ENCODE measurements at places on chromosomes 7 and 10.
A peak's percentile ranks its signal among the peaks of the same experiment; 100 is the strongest.

GRCh38 chr10:91043173-91043910 lies 122.5 kb upstream of the ANKRD1 start:
- no peak for DNase-seq

DNA sequence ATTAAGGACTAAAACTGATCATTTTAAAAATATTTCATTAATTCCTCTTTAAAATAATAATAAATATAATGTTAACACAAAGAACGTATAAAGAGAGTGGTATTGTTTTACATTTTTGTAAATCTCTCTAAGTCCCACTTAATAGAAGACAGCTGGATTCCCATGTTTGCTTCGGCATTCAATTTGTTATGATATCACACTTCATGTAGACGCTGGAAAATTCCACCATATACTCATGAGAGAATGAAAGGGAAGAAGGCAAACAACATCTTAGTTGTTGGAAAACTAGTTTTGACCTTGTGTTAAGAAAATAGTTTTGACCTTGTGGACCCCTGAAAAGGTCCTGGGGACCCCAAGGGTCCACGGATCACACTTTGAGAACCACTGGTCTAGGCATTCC lies 85.3 kb upstream of the MGMT start:
- DNase-seq = no peak

DNA sequence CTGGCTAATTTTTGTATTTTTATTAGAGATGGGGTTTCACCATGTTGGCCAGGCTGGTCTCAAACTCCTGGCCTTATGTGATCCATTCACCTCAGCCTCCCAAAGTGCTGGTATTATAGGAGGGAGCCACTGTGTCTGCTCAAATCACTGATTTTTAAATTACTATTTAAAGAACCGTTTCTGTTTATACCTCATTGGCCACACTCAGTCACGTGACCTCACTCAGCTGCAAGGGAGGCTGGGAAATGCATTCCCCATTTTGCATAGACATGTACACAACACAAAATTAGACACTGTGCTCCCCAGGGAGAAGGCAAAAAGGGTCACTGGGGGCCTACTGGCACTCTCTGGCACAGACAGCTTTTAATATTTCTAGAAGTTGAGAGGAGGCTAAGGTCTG lies 13.6 kb upstream of the CALU start:
- DNase-seq = no peak

DNA sequence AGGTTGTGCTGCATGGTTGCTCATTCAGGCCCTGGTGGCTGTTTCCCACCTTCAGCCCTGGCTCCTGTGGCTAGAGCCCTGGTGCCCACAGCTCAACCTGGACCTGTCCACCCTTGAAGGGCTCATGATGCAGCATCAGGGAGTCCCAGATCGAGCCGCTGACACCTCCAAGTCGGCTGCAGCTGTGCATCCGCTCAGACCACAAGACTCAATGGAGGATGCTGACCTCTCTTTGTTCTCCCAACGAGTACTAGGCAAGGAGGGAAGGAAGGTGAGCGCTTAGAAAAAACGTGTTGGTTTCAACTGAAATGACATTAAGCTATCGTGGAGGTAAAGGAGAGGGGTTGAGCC lies 9.5 kb upstream of the C10orf95 start:
- DNase-seq = no peak

GRCh38 chr7:24432677-24433076 lies 140.6 kb upstream of the PALS2 start:
- DNase-seq = no peak

GRCh38 chr7:2317556-2318293 lies 3.5 kb upstream of the SNX8 start:
- DNase-seq = no peak

DNA sequence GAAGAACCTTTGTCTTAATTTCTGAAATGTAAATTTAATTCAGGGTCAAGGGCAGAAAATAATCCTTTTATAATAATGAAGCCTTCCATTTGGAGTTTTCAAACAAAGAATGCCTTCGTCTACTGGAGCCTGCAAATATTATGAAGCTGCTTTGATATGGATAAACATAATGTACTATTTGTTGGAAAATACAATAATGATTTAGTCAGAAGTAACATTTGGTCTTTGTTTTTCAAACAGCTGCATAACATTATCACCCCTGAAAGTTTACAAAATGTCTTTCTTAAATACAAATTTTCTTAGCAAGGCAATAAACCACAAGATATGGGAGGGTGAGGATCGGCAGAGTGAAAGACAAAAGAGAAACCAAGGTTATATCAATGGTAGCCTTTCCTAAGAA lies 41.5 kb downstream of the TMEM26 start:
- DNase-seq = no peak

- DNase-seq = no peak
Observed at GRCh38 chr10:22341190-22341925, 3.9 kb upstream of the SPAG6 start.

GRCh38 chr10:114925587-114926586 lies 12.1 kb upstream of the TRUB1 start:
- DNase-seq = no peak

DNA sequence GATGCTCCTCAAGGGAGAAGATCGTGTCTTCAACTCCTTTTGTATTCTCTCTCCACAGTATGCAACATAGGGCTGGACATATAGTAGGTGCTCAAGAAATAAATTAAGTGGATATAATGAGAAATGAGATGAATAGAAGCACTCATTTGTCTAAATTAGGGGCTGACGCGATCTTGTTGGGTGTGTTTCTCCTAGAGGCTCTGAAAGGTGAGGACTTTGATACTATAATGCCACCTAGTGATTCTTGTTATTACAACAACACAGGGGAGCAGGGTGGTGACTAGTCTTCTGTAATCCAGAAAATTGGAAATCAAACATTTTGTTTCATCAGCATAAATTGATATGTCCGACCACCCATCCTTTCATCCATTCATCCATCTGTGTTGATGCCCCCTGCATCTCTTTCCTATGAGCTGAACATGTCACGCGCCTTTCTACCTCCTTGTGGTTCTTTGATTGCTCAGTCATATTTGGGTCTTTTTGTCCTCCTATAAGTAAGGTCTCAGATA lies 3.5 kb upstream of the CFAP58 start:
- peak; percentile 24 for DNase-seq

DNA sequence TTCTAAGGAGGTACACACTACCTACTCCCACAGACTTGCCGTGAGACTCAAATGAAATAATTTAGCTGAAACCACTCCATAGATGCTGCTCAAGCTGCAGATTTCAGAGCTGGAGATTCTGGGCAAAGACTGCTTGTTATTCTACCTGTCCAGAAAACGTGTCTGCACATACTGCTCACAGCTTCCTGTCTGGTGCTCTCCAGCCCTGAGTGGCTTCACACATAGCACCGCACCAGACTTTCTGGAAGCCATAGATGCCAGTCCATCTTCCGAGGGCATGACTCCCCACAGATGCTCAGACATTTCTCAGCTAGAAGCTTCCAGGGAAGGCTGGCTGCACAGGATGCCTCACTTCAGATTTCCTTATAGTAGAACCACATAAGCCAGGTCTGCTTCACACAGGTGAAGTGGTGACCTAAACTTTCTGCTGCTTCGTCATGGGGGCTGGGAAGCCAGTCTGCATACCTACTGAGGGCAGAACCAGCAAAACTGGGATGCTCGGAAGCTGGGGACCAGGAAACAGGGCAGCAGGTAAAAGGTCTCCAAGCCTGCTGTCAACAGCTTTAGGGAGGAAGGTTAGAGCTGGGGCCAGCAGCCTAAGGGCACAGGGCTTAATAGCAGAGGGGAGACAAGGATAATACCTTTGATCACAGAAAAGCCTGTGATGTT lies 18.2 kb downstream of the CCDC6 start:
- DNase-seq = no peak

- no peak for DNase-seq
Observed at GRCh38 chr10:5476918-5477525, 22.3 kb downstream of the CALML5 start.

DNA sequence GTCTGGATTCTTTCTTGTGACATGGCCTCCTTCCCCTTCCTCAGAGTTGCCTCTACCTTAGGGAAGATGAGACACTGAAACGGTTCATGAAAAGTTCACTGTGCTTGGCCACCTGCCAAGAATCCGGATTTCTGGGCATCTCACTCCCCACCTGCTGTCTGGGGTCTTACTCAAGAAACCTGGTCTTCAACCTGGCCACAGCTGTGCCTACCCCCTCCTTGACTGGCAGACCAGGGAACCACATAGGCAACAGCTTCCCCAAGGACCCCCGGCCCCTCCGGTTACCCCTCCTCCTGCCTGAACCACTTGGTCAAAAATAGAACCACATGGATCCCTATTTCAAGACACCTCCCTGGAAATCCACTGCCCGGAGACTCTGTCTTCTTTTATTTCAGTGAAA lies 58.7 kb upstream of the NANOS1 start:
- no peak for DNase-seq
